ENCODE measurements at places on chromosomes 12 and 14.

- DNase-seq: no peak
Measured at GRCh38 chr12:116403546-116403945, 126.1 kb upstream of the MED13L start.

DNA sequence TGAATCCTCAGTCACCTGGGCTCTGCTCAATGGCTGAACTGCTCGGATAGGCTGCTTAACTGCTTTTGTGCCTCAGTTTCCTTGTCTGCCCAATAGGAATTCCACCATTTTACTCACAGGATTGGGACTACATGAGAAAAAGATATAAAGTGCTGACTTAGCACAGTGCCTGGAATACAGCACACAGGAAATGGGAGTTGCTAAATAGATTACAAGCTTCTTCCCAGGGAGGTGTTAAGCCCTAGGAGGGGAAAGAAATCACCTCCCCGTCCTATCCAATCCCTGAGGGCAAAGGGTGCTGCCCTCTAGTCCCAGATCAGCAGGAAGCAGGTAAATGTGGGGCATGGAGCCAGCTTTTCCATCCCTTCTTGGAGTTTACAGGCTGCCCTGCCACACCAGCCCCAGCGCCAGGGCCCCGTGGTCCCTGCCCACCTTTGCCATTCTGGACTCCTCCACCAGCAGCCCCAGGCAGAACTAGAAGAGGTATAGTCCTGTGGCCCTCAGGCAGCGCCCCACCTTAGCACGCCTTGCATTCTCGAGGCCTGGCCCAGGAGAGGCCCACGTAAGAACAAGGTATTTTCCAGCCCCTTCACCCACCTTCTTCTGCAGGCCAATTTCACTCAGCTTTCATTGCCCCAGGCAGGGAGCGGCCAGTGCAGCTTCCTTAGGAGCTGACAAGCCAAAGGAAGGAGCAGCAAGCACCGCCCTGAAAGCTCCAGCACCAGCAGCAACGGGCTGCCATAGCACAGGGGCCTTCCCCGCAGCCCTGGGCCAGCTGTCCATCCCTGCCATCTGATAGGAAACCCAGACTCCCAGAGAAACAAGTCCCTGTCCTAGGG is 28.8 kb upstream of the RPLP0 start:
- DNase-seq: no peak

GRCh38 chr12:14769969-14770495 is 33.2 kb downstream of the WBP11 start:
- peak; percentile 84 for DNase-seq

DNA sequence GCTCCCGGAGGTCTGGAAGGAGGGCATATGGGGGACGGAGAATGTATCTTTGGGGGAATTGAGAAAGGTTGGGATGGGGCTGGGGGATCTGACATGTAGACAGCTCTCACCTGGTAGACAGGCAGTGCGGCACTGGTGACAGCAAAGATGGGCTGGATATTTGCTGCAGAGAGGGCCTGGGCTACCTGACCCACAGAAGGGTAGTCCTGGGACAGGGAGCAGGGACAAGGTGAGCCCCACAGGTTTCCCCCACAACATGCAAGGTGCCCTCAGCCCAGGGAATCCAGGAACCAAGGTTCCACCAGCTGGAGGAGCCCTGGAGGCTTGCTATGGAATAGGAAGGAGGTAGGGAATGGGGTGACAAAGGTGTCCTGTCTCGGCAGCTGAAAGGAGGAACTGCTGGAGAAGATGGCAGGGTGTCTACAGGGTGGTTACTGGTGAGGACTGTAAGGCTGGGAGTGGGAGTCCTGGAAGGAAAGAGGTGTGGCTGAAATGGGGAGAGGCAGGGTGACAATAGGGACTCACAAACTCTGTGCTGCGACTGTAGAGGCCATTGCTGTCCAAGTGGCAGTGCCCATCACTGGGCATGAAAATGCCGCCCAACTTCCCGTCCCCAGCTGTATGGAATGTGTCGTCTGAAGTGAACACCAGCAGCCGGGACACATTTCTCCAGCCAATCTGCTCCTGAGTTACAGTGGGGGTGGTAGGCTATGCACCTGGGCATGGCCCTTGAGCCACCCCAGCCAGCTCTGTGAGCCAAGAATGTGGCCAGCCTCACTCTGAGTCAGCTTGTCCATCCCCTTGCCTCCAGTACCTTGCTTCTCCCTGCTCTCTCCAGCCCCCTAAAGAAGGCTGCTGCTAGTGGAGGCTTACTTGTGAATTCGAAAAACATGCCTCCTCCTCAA is 11.3 kb downstream of the ITGB7 start:
- DNase-seq: no peak

GRCh38 chr12:5758347-5758746 is 186.7 kb downstream of the ANO2 start:
- no peak for DNase-seq

DNA sequence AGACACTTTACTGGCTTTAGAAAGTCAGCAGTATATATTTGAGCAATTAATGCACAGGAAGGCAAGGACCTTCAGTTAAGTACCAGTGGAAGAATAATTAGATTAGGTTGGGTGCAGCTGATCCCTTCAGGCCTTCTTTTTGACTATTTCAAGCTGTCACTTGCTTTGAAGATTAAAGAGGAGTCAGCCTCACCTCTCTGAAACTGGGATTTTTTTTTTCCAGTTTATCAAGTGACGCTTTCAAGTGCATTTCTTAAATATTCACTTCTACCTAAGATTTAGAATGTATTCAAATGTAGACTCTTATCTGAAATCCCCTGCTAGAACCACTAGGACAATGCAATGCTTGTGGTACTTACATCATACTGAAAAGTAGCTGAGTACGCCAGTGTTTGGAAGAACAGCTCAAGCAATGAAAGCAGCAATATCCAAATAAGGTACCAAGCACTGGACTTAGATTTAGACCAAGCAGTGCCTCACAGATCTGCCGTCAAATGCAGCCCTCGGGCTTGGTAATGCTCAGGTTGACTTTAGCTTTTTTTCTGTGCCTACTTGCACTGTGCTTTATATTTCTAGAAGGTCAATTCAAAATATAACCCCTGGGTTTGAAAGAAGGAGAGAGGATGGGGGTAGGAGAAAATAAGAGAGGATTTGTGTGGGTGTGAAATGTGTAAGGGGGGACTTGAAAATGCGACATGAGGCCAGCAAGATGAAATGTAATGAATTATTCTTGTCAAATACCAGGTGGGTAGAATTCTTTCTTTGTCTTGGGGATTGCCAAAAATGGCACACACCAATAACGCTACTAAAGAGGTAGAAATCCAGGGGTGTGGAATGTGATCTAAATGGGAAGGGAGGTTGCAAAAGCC is 3.7 kb upstream of the FERMT2 start:
- no peak for DNase-seq

- no peak for DNase-seq
Measured at GRCh38 chr14:39425947-39426346, 6.3 kb downstream of the FBXO33 start.

- no peak for DNase-seq
Measured at GRCh38 chr14:57382283-57382682, 8.1 kb upstream of the NAA30 start.

- no peak for DNase-seq
Measured at GRCh38 chr12:125222876-125223275, 157.6 kb downstream of the AACS start.

- no peak for DNase-seq
Measured at GRCh38 chr14:95649230-95649629, 37.0 kb upstream of the TCL1B start.
